ENCODE measurements at places on chromosomes 1 and 21.

GRCh38 chr21:38352536-38353219, 95.9 kb downstream of the KCNJ15 start:
- DNase-seq, result peak; percentile 67

- no peak for DNase-seq
Observed at GRCh38 chr1:237154157-237154556, 112.2 kb downstream of the RYR2 start.

GRCh38 chr1:200437556-200438203, 27.8 kb upstream of the ZNF281 start:
- no peak for DNase-seq

- DNase-seq, result no peak
Observed at GRCh38 chr1:168428063-168428731, 115.6 kb downstream of the XCL2 start.

- no peak for DNase-seq
Observed at GRCh38 chr1:225944387-225944786, 3.4 kb upstream of the LEFTY2 start.

- DNase-seq, result no peak
Observed at GRCh38 chr1:165871311-165872067, 44.1 kb downstream of the UCK2 start.

DNA sequence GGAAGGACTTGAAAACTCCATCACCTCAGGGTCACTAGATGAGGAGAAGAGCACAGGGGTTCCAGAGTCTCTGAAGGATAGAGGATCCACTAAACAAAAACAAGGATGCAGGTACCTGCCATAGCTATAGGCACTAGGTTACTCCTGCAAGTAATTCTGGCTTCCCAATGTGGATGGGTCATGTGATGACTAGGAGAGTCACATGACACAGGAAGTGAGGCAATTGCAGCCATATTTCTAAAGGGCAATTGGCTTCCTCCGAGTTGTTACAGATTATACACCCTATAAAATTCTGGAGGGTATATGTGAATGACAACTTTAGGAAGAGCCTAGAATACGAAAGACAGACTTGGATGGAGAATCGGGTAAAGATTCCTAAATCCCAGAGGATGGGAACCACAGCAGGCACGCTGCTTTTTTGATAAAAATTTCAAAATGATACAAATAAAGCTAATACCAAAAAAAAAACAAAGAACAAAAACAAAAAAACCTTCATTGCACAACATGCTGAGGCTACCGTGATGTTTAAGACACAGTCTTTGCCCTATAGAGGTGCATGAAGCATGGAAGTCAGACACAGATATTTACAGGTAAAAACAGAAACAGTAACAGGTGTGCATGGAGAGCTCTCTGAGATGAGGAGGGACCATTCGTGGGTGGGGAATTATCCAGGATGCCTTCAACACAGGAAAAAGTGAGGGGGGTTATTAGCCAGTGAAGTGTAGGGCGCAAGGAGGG, 10.5 kb downstream of the MTX1 start:
- peak; percentile 62 for DNase-seq

DNA sequence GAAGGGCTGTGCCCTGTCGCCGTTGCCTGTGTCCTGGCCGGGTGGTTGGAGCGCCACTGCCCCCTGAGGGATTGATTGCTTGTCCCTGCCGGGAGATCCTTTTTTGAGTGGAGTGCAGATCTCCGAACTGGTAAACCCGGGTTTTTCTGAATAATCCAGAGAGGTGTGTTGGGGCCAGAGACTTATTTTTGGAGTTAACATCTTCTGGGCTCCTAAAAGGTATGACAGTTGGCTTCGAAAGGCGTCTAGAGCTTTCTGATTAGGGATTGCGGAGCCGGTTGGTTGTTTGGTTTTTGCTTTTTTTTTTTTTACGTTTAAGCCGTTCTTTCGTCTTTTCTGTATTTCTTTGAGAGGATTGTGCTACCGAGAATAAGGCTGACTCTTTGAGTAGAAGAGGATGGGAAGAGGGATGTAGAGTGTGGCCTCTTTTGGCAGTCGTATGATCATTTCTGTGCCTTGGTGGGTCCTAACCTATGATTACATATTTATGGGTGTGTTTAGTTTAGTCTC, 756 bp downstream of the RLF start:
- DNase-seq, result no peak

GRCh38 chr1:217009376-217009775, 286.1 kb upstream of the ESRRG start:
- DNase-seq, result no peak

DNA sequence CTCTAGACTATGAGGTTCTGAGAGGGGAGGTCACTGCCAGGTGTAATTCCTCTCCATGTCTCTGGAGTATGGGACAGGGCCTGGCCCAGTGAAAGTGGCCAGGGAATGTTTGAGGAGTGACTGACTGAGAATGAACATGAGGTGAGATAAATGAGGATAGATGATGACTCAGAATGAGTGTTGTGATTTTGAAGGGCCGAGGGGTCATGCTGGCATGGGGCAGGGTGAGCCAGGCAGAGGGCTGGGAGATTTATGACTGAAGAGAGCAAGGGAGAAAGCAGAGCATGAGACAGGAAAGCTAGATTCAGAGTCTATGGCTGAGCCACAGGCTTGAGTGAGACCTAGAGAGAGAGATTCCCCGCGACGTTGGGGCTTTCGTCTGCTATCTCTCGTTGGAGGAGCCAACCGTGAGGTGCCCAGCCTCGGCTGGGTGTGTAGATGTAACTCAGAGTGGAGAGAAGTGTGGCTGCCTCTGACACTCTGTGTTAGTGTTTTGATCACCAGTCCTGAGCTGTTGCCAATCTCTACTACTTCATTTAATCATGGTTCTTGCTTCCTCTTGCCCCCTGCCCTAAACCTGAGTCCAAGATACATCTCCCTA, 50.1 kb downstream of the FOXD2 start:
- no peak for DNase-seq

DNA sequence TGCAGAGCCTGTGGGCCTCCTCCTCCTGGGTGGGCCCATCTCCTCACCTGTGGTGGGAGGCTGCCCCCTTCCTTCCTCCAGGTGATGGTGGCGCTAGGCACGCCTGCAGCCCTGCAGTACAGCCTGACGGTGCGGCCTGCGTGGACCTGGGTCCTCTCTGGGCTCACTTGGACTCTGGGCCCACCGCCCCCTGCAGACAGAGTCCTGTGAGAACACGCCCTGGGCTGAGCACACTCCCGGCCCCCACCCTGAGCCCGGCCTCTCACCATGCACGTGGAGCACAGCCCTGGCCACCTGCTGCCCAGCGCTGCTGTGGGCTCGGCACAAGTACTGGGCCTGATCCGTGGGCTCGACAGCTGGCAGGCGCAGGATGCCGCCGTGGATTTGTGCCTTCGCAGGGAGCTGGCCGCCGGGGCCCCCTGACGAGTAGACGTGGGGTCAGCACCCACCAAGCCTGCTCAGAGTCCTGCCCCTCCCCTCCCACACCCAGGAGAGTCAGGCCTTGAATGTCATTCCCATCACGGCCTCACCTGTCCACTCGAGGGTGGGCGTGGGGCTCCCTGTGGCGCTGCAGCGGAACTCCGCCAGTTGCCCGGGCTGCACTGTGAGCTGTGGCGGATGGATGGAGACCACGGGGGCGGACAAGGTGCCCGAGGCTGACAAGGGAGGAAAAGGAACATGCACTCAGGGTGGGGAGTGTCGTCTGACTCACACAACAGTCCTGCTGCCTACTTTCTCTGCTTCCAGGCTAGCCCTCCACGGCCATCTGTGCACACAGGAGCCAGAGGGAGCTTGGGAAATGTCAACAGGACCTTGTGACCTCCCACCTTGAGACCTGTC, 43.4 kb downstream of the LDLRAD2 start:
- no peak for DNase-seq

DNA sequence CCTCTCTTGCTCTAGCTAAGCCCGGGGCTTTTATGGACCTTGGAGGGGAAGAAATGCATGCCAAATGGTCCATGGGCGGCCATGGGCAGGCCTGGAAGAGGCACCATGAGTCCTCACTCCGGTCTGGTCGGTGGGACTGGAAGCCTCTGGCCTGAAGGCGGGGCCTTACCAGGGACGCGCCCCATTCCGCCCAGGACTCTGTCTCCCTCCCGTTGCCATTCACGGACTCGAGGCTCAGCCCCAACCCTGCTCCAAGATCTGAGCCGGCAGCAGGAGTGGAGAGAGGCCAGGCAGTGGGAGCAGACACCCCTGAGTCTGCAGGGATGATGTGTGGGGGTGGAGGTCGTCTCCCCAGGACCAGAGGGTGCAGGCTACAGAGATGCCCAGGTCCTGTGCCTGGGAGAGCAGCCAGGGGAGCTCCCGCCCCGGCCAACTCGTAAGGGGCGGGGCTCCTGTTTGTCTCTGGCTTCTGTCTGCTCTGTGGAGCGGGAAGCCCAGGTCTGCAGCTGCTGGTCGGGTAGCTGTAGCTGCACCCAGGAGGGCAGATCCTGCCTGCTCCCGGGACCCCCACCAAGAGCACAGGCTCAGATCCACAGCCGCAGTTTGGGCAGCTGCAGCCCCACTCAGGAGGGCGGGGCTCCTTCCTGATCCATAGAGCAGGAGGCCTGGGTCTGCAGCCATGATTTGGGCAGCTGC, 8.3 kb upstream of the KANK4 start:
- DNase-seq, result no peak

GRCh38 chr1:211549092-211549711, 29.8 kb downstream of the SLC30A1 start:
- DNase-seq, result no peak

Measured in NCI-H524 (cell line).